ENCODE measurements at places on chromosomes 16 and 17.

DNA sequence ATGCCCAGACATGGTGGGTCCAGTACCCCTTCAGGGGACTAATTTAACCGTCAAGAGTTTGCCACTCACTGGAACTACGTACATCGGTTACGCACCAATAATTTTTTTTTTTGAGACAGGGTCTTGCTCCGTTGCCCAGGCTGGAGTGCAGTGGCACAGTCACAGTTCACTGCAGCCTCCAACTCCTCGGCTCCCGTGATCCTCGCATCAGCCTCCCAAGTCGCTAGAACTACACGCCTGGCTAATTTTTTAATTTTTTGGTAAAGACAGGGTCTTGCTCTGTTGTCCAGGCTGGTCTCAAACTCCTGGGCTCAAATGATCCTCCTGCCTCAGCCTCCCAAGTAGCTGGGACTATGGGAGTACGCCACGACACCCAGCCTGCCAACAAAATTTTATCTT is 15.6 kb downstream of the RPH3AL start:
- DNase-seq, result no peak

GRCh38 chr16:63185235-63185780 is 1149.1 kb upstream of the CDH8 start:
- DNase-seq, result no peak

- no peak for DNase-seq
These were observed 12.9 kb upstream of the CACNG4 start for GRCh38 chr17:66951605-66951953.

DNA sequence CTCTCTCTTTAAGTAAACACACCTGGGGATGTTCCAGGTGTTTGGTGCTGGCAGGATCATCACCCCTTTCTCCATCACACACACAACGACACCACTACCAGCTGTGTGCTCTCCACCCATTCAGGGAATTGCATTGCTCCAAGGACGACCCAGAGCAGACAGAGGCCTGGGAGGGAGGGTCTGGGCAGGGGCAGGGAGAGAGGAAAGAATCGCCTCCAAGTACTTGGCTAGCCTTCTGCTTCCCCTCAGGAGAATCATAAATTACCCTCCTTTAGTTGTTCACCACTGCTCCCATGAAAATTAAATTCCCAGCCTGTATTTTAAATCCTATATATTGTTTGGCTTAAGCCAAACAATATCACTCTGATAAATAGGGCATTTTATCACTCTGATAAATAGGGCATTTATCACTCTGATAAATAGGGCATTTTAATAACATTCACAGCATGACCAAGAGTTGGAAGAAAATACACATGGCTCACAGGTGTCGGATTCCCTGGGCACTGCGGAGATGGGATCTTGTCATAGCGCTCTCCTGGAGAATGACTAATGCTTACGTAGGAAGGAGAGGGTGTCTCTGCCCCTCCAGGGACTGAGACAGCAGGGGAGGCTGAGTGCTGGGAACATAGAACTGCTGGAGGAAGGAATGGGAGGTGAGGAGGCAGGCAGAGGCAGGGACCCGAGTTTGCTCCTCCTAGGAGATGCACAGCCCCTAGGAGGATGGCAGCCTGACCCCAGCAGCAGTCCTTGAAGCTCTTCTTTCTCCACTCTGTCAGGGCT is 673.6 kb downstream of the HS3ST4 start:
- no peak for DNase-seq

- DNase-seq, result no peak
These were observed 21.7 kb upstream of the HOXB9 start for GRCh38 chr17:48647963-48648245.

DNA sequence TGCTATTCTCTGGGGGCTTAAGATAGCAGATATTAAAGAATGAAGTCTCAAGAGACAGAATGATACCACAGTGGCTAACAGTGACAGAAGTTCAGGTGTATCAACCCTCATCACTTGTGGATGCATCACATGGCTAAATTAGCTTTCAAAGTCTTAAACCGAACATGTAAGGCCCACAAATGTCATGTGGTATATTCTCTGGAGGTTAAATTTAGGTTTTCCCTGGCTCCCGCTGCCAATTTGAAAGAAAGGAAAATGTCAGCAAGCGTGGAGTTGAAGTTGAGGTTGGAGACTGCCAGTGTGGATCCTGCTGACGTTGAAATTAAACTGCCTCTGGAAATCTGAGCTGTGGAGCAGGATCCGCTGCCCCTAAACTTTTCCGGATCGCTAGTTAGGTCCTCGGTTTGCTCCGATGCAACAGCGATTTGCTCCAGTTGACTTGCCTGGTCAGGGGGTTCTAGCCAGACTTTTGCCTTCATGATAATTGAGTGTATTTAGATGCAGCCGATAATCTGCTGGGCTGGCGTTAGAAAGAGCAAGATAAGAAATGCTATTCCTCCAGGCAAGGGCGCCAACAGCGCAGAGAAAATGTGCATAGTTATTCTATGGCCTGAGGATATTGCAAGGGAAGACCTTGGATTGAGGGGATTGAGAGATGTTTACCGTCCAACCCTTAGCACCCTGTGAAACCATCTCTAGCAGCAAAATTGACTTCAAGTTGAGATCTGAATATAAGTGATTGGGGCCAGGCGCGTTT is 443.9 kb downstream of the TMEM114 start:
- no peak for DNase-seq

GRCh38 chr17:60586288-60586974 is 13.6 kb upstream of the PPM1D start:
- no peak for DNase-seq

- no peak for DNase-seq
These were observed 73.9 kb upstream of the TOB1 start for GRCh38 chr17:50939795-50940684.

DNA sequence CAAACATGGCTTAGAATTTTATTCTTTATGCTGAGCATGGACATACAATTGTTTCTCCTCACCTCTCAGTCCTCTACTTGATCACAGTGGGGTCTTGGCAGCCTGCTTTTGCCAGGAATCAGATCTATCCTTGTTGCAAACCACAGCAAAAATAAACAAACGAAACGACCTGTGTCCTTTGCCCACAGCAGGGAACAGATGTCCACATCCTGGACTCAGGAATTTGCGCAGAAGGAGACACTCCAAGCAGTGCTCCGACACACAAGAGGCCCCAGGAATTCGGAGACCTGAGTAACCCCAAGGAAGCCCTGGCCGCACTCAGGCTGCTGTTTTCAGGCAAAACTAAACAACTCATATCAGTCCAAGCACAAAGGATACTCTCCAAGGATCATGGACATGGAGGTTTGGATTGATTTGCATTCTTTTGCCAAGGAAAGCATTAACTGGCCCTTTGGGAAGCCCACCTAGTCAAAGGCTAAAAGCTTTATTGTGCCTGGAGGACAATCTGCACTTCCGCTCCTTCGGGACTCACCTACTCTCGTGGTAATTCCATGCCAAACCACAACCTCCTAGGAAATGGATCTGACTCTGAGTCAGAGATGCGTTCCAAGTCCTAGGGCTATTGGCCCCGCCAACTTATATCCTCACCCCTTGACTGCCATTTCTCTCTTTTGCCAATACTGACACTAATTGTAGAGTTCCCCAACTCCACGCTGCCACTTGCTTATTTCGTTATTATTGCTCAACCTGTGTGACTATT is 271.1 kb upstream of the CDH11 start:
- no peak for DNase-seq

DNA sequence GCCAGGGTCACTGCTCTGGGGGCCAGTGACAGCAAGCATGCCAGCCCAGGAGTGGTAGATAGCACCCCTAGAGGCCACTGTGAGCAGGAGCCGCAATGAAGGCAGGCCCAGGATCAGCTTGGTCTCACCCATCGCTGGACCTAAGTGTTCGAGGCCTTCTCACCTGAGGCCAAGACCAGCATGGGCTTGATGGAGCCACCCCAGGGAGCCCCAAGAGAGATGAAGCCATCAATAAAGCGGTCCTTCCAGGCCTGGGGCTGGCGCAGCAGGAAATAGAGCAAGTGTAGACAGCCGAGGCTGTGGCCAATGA is 1.8 kb downstream of the LCAT start:
- no peak for DNase-seq

DNA sequence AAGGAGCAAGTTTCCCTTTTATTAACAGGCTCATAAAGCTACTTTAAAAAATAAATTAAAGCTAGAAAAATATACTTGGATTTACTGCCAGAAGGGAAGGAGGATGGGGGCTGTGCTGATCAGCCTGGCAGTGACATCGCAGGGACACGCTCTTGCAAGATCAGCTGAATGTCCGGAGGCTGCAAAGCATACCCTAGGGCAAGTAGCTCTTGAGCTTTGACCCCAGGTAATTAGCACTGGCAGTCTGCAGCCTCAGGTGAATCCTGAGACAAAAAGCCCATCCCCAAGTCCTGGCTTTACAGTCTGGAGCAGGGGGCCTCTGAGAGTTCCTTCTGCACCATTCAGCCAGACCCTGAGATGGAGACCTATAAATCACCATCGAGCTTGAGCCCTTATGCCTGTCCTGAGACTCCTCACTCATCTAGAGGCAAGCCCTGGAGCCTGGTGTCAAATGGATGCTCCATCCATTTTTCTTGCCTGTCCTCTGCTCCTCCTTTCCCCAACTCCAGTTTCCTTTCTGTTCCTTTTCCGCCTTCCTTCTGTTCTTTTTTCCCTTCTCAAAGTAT is 131.7 kb downstream of the TMEM114 start:
- no peak for DNase-seq

GRCh38 chr17:673200-673681 is 41.4 kb downstream of the VPS53 start:
- DNase-seq, result no peak

- DNase-seq, result no peak
These were observed 436.0 kb downstream of the MAF start for GRCh38 chr16:79164388-79164995.

DNA sequence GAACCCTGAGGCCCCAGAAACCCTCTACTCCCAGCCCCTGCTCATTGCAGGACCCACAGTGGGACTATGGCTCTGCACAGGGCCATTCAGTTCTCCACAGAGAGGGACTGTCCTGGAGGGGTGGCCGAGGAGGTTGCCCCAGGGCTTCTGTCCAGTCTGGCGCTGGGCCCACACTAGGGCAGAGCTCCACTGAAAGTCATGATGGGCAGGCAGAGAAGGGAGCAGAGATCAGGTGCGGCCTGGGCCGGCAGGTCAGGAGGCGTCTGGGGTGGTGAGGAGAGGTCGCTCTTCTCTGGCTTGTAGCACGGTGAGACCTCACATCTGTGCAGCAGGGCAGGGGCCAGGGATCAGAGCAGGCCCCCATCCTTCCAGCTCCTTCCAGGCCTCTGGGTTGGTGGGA is 13.0 kb upstream of the PIK3R6 start:
- no peak for DNase-seq

DNA sequence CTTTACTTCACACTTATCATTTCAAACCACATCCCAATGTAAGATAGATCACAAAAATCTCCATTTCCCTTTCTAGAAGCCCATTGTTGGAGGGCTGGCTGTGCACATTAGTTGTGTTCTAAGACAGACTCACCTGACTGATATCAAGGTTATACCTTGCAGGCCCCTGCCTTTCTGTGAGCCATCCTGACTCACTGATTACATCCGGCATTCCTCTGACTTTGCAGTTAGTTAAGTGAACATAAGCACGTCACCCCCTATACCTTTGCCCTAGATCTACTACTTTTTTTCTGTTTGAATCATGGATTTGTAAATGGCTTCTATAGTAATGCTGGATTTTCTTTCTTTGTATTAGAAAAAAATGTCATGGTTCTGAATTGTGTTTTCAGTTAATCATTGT is 78.3 kb downstream of the TANGO6 start:
- DNase-seq, result no peak

DNA sequence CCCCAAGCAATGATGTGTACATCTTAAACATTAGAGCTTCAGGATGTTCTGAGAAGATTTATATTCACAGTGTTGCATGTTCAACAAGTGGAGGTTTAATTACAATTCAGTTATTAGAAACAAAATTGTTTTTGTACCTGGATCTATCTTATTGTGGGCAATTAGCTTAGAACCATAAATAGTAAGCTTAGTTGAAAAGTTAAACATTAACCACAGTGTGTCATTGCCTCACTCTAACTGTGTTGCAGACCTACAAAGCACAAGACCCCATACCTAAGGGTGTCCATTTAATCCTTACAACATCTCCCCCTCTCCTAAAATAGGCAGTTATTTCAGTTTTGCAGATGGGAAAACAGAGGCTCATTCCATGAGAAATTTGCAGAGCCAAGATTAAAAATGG is 632.0 kb upstream of the SOX9 start:
- no peak for DNase-seq

GRCh38 chr17:9247401-9247938 is 226.2 kb downstream of the NTN1 start:
- peak; percentile 49 for DNase-seq

DNA sequence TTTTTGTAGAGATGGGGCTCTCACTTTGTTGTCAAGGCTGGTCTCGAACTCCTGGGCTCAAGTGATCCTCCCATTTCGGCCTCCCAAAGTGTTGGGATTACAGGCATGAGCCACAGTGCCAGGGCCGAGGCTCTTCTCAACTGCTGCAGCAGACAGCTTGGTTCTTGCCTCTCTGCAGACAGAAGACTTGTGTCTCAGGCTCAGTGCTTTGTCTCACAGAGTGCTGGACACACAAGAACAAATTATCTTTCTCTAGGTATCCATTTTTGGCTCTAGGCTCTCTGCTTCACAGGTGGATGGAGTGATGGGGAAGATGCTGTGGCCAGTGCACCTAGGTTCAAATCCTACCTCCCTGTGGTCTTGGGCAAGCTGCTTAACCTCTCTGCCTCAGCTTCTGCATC is 80.8 kb upstream of the RNU2-1 start:
- DNase-seq, result no peak

DNA sequence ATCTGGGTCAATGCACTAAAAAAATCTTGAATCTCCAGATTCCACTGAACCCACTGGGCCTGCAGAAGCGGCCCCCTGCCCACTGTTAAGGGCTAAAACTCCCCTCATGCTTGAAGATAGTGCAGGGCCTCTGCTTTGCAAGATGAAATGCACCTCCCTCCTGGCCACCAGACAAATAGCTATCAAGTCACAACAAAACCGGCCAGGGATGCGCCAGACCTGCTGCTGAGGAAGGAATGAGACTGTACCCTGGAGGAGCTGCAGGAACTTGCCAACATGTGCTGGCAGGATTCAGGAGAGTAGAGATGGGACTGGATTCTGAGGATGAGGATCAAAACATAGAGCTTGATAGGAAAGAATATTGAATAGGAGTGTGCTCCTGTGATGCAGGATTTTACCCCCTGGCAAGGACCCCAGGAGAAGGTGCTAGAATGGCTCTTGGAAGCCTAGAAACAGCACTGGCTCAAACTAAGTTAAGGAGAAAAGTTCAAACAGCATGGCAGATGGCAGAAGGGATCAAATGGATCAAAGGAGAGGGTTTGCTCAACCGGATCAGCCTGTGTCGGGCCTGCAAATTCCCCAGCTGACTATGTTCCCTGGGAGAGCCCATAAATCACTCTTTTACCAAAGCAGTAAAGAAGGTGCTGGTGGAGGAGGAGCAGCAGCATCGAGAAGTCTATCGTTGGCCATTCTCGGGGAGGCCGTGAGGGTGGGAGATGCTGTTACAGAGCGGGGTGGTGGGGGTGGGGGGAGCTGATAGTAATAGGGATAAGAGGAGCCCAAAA is 27.2 kb upstream of the XYLT2 start:
- DNase-seq, result no peak

GRCh38 chr16:85573696-85574641 is 39.2 kb upstream of the GSE1 start:
- no peak for DNase-seq

GRCh38 chr16:84884596-84885341 is 65.0 kb downstream of the CRISPLD2 start:
- DNase-seq, result peak; percentile 57
